ENCODE measurements at places on chromosomes 1 and 21. TPM values are rescaled to one million over a fixed set of nuclear protein-coding genes. Genes with fewer than 3 reads are reported as not detected.

HES4 gene
- 0.36 TPM for total RNA-seq

DESI2 gene
- total RNA-seq: 54.7 TPM

NBPF11 gene
- 4.2 TPM for total RNA-seq

LRRC41 gene
- 66.4 TPM for total RNA-seq

CYP4A11 gene
- not detected for total RNA-seq

CD5L gene
- not detected for total RNA-seq

LCE3E gene
- total RNA-seq: not detected

KIF26B gene
- 20.9 TPM for total RNA-seq

KCNE2 gene
- total RNA-seq: not detected

NENF gene
- total RNA-seq: 38.4 TPM

FCRLB gene
- total RNA-seq: 3.0 TPM

RPS27 gene
- total RNA-seq: 2,665 TPM

THRAP3 gene
- 130 TPM for total RNA-seq

FGGY gene
- total RNA-seq: 17.5 TPM

CFAP74 gene
- total RNA-seq: not detected

All from fibroblast of the aortic adventitia (primary cell).